ENCODE measurements at places on chromosomes 6 and 20. TPM values are rescaled to one million over a fixed set of nuclear protein-coding genes. Genes with fewer than 3 reads are reported as not detected.

PDYN gene
- total RNA-seq: not detected

RAET1E gene
- not detected for total RNA-seq

NOX3 gene
- not detected for total RNA-seq

BNIP5 gene
- total RNA-seq: not detected

LEMD2 gene
- total RNA-seq: 26.5 TPM

LBP gene
- not detected for total RNA-seq

IMPG1 gene
- total RNA-seq: not detected

OR2H1 gene
- not detected for total RNA-seq

CDH22 gene
- total RNA-seq: not detected

TRAPPC3L gene
- not detected for total RNA-seq

IL17A gene
- not detected for total RNA-seq

POM121L2 gene
- not detected for total RNA-seq

DEFB119 gene
- not detected for total RNA-seq

BMP5 gene
- under 0.01 TPM for total RNA-seq

AVP gene
- not detected for total RNA-seq

SIRPB2 gene
- not detected for total RNA-seq

TMEM242 gene
- 2.3 TPM for total RNA-seq

ERVFRD-1 gene
- total RNA-seq: not detected

SAMD3 gene
- total RNA-seq: 3.1 TPM

SCUBE3 gene
- total RNA-seq: 21.1 TPM

STMND1 gene
- total RNA-seq: not detected

BRD2 gene
- 99.5 TPM for total RNA-seq

ZC3H12D gene
- not detected for total RNA-seq

GSTA3 gene
- total RNA-seq: not detected

SEL1L2 gene
- not detected for total RNA-seq

THBD gene
- total RNA-seq: under 0.01 TPM

DSP gene
- total RNA-seq: 23.6 TPM

GUCA1A gene
- under 0.01 TPM for total RNA-seq

BANF2 gene
- not detected for total RNA-seq

CAGE1 gene
- not detected for total RNA-seq

GJE1 gene
- total RNA-seq: not detected

EMILIN3 gene
- total RNA-seq: under 0.01 TPM

SNRNP48 gene
- 5.2 TPM for total RNA-seq

LZTS3 gene
- 1.4 TPM for total RNA-seq

BPI gene
- total RNA-seq: not detected

TAB2 gene
- total RNA-seq: 20.8 TPM

RIPOR2 gene
- 0.83 TPM for total RNA-seq

PBOV1 gene
- not detected for total RNA-seq

GPLD1 gene
- total RNA-seq: 0.28 TPM

SAYSD1 gene
- 5.9 TPM for total RNA-seq

C6orf15 gene
- total RNA-seq: not detected

TBXT gene
- not detected for total RNA-seq

PSMB9 gene
- 9.0 TPM for total RNA-seq

ZBTB46 gene
- 15.3 TPM for total RNA-seq

TGM3 gene
- not detected for total RNA-seq

SFTA2 gene
- not detected for total RNA-seq

BMP7 gene
- total RNA-seq: not detected

FRS3 gene
- total RNA-seq: 0.54 TPM

HDAC2 gene
- 116 TPM for total RNA-seq

GDAP1L1 gene
- total RNA-seq: not detected

CASS4 gene
- total RNA-seq: 26.1 TPM

C20orf144 gene
- under 0.01 TPM for total RNA-seq

OR2H2 gene
- not detected for total RNA-seq

VWA7 gene
- 0.28 TPM for total RNA-seq

ATP5F1E gene
- total RNA-seq: 12.2 TPM

OR2J3 gene
- total RNA-seq: not detected

GSTA4 gene
- total RNA-seq: 35.8 TPM

VSTM2L gene
- 0.18 TPM for total RNA-seq

SLC17A1 gene
- not detected for total RNA-seq

All from IMR-90 (cell line).